ENCODE measurements at places on chromosomes 2 and 18.

- no peak for DNase-seq
Measured at GRCh38 chr2:24969784-24970183, 2.0 kb downstream of the DNAJC27 start.

GRCh38 chr18:50358844-50359243 is 16.0 kb upstream of the SKA1 start:
- DNase-seq, result no peak

DNA sequence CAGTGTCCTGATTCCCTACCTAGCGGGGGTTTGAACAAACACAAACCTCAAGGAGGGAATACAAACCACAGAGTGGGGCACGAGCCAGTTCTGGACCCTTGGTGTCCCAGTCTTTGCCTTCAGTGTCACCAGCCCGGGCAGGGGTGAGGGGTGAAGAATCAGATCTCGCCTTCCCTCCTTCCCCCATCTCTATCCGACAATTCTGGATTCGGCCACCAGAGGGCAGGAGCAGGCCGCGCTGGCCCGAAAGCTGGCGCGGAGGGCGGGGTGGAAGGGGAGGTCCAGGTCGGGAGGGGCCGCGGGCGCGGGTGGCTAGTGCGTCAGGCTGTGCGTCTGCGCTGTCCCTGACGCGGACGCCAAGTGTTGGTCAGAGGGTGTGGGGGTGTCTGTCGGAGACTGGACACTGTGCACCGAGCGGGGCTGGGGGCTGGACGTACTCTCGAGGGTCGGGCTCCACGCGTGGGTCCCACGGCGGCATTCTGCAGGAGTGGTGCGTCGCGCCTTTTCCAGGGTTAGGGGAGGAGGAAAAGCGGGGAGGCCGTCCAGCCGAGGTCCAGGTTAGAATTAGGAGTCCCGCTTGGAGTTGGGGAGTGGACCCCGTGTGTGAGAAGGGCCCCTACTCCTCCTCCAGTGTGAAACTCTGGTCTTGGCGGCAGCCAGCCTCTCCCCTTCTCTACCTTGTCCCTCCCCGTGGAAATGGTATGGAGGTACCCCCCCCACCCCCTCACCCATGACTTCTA is 2.9 kb upstream of the CRYBA2 start:
- DNase-seq, result peak; percentile 85

- DNase-seq, result no peak
Measured at GRCh38 chr2:239827523-239827890, 197.6 kb downstream of the NDUFA10 start.

GRCh38 chr2:178530625-178531142 is 50.4 kb downstream of the PLEKHA3 start:
- DNase-seq, result no peak

DNA sequence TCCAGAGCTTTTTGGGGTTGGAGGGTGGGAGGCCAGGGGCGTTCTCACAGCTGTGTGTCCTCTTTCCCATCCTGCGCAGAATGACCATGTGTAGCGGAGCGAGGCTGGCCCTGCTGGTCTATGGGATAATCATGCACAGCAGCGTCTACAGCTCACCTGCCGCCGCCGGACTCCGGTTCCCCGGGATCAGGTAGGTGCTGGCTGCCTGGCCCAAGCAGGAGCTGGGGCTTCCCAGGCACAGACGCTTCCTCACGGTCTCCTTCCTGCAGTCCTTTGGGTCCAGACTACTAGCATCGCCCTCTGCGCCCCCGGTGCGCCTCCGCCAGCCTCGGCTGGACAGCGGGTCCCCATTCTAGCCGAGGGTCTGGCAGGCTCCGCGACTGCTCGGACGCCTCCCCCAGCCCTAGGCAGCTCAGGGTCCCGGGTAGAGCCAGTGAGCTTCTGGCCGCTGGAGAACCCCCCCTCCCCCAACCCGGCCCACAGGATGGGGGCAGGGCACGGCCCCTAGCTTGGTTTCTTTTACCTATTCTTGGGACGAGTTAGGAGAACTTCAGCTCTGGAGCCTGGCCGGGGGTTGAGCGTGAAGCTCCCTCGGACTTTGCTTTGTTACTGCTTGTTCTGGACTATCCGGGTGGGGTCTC is 756 bp downstream of the ADCYAP1 start:
- no peak for DNase-seq

- no peak for DNase-seq
Measured at GRCh38 chr2:160389875-160390274, 103.7 kb downstream of the RBMS1 start.

DNA sequence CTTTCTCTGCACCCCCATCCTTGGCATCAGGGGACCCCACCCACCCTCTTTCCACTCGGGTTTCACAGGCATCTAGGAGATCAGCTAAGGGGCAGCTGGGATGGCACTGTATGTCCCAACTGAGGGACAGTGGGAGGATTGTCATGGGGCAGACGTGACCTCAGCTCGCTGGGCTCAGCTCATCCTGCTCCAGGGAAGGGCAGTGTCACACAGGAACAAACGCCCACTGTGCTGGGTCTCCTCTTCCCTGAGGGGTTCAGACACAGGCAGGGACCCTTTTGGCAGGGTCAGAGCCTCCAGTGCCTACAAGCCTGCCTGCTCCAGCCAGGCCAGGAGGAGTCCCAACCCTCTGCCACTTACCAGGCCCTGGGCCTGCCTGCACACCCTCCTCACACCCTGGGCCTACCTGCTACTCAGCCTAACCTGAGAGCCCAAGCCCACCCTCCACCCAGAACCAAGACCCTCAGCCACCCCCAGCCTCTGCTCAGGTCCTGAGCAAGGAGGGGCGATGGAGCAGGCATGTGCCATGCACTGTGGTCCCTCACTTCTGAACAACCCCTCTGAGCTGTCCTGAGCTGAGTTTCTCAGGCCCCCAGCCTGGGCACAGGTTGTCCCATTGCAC is 68.2 kb downstream of the HS1BP3 start:
- no peak for DNase-seq

DNA sequence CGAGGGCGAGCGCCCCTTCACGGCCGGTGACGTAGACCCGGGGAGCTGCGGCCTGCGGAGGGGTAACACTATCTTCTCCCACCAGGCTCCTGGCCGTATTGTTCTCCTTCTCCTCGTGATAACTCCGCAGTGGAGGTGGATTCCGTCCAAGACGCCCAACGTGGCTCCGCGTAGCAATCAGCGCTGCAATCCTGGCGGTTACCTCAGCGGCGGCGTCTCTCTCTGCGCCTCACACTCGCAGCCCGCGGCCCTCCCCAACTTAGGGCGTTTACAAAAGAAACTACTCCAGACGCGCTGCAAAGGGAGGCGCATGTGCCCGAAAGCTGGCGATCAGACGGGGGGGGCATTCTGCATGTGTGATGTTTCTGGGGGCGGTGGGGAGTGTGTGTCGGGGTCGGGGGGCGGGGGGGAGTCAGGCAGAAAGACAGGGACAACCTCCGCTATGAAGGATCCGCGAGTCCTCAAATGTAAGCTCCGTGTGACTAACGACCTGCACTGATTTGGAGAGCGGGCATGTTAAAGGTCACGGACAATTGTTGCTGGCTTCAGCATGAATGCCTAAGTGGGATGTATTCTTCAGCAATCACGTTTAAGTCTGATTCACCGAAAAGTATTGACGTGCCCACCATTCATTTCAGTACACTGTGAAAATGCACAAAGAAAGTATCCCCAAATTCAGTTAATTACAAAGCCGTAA is 1.3 kb upstream of the ZNF516 start:
- no peak for DNase-seq

GRCh38 chr2:194999771-195000170 is 657.3 kb upstream of the SLC39A10 start:
- DNase-seq, result no peak

- no peak for DNase-seq
Measured at GRCh38 chr2:152161598-152161997, 14.0 kb downstream of the STAM2 start.

- DNase-seq, result no peak
Measured at GRCh38 chr2:239801404-239802184, 223.5 kb downstream of the NDUFA10 start.

GRCh38 chr2:54956111-54956627 is 94.1 kb downstream of the RTN4 start:
- DNase-seq, result no peak

DNA sequence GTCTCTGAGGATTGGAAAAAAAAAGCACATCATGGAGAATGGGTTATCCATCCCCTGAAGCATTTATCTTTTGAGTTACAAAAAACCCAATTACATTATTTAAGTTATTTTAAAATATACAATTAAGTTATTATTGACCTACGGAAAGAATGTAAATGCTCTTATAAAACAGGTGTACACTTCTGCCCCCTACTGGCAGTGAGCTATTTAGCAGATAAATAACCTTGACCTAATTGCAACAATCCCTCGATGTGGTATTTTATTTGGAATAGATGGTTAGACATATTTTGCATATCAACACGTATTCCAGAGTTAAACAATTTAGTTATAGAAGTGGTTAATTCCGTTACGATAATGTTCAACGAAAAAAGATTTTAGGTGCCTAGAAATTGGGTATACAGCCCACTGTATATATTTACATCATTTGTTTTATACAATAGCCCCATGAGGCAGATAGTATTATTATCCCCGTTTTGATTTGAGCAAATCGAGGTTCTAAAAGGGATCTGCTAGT is 9.1 kb upstream of the DAW1 start:
- no peak for DNase-seq

GRCh38 chr2:1556776-1557466 is 143.7 kb downstream of the TPO start:
- no peak for DNase-seq

GRCh38 chr2:49924044-49924817 is 769.9 kb upstream of the FSHR start:
- DNase-seq, result no peak

DNA sequence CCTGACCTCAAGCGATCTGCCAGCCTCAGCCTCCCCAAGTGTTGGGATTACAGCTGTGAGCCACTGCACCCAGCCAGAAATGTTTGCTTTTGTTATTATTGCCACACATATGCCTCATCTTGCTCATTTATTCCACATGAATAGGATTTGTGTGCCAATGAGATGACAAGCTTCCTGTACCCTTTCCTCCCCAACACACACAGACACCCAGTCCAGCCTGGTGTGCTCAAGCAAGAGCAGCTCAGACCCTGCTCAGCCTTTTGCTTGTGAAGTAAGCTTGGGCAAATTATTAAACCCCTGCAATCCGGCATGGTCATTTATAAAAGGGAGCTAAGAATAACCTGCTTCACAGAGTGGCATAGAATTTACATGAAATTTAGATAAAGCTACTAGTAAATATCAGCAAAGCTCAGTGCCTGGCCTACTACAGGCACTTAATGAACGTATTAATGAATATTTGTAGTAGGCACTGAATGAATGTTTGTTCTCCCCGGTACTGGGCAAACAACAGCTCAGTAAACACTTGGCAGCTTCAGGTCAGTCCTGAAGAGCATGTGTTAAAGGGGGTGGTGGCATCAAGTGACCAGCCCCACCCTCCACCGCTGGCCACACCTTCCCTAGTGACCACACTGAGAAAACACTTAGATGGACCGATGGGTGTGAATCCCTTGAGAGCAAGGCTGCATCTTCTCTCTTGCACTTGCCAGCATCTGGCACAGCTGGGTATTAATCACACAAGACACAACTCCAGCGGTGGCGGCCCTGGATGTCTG is 280.2 kb downstream of the SRBD1 start:
- no peak for DNase-seq

Data from anterior cingulate cortex (tissue), 58 donors.